ENCODE measurements at places on chromosomes 16 and 17.
A peak's percentile ranks its signal among the peaks of the same experiment; 100 is the strongest.

- no peak for DNase-seq
Measured at GRCh38 chr16:5011637-5012036, 22.1 kb downstream of the NAGPA start.

- no peak for DNase-seq
Measured at GRCh38 chr16:85754413-85754812, 3.5 kb upstream of the C16orf74 start.

DNA sequence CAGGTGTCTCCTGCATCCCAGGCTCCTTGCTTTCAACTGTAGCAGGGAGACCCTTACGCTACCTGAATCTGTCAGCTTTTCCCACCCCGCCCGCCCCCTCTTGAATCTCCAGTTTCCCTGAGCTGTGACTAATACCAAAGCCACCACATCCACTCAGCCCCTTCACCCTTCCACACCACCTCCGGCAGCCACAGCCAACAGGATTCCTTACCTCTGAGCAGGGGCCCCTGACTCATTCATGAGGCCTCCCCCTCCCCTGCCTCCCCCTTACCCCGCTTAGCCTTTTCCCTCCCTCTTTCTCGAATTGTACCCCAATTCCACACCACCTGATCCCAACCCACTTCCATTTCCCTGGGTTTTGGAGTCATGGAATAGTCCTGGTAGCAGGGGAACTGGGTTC, 2.3 kb downstream of the STX1B start:
- no peak for DNase-seq

- no peak for DNase-seq
Measured at GRCh38 chr17:35617505-35617904, 30.4 kb downstream of the AP2B1 start.

DNA sequence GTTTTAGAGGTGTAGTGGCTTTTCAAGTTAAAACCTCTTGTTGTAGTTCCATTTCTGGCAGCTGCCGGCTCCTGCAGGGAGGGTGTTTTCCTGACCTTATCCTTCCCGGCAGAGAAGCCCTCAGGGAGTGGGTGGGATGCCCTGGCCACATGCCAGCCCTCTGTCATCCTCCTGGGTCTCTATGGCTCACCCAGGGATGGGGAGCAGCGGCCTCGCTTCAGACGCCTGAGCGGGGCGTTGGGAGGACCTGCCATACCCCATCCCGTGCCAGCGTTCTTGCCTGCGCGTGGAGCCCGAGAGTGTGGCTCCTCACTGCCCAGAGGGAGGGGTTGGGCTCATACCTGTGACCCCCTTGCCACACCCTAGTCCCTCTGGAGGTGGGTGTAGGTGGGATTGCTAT, 11.9 kb downstream of the KCNJ12 start:
- DNase-seq: no peak

- peak; percentile 51 for DNase-seq
Measured at GRCh38 chr17:57987581-57988300, at the start of gene VEZF1. Gene VEZF1 (minus strand): TSS chr17:57988254. CDS start chr17:57988111, 143 bp downstream.

- DNase-seq: no peak
Measured at GRCh38 chr16:86587487-86587886, 9.1 kb downstream of the FOXL1 start.

GRCh38 chr16:89397331-89397861, 93.0 kb downstream of the ANKRD11 start:
- no peak for DNase-seq

DNA sequence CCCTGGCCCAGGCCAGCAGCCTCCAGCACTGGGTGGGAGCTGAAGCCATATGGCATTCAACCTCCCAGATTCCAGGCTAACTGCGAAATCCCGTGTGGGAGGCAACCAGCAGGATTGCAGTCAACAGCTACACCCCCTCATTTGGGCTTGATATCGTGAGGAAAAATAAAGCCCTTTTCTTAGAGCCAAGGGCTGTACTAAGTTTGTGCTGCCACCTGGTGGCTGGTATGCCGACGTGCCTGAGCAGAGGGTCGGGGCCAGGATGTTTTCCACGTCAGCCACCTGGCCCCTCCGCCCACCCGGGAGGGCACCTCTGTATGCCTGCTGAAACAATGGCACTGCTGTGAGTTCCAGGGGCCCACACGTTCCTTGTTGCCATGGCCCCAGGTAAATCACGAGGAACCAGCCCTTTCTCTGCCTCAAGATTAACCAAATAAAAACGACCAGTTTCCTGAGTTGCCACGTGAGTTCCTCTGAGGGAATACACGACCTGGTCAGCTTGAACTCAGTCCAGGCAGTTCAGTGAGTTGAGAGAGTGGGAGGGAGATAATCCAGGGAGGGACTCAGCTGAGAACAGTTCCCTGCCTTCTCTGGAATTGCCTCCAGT, 9.0 kb downstream of the TMEM98 start:
- peak; percentile 42 for DNase-seq

- no peak for DNase-seq
Measured at GRCh38 chr16:3637371-3637923, 17.0 kb upstream of the DNASE1 start.

- no peak for DNase-seq
Measured at GRCh38 chr17:38579934-38580333, 25.8 kb downstream of the SRCIN1 start.

DNA sequence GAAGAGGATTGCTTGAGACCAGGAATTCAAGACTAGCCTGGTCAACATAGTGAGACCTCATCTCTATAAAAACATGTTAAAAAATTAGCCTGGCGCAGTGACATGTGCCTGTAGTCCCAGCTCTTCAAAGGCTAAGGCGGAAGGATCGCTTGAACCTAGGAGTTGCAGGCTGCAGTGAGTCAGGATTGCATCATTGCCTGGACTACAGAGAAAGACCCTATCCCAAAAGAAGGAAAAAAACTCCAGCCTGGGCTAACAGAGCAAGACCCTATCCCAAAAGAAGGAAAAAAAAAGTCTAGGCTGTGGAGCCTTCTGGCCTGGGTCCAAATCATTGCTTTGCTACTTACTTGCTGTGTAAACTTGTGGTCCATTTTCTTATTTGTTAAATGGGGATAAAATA, 4.9 kb downstream of the CCP110 start:
- DNase-seq: no peak

- DNase-seq: no peak
Measured at GRCh38 chr16:14148016-14148415, 76.9 kb downstream of the MRTFB start.

- no peak for DNase-seq
Measured at GRCh38 chr17:29593591-29594518, 923 bp downstream of the ANKRD13B start.

DNA sequence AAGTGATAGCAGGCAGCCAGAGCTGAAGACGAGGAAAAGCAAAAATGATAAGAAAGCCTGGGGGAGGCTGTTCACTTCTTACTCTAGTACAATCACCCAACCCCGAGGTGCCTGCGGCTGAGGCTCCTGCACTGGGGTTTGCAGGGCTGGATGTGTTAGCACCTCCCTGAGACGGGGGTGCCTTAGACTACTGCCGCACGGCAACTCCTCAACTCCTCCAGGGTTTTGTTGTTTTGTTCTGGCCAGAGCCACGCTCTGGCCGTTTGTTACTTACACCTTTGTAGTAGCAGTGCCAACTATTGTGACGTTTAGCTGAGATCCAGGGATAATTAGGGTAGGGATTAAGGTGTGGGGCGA, 51.5 kb downstream of the LDHD start:
- no peak for DNase-seq

DNA sequence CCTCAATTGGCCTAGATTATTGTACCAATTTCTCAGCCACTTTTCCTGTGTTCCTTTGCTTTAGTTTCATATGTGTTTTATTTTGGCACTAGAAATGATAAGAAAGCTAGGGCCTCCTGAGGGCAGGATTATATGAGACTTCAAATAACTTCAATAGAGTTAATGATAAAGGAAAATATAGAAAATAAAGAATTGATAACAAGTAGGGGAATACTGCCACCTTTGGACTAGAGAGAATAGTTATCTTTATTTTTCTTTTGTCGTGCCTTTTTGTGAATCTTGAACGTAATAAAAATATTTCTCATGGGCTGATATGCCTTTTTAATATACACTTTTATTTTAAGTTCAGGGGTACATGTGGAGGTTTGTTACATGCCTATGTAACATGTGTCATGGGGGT, 29.3 kb upstream of the RBL2 start:
- no peak for DNase-seq

DNA sequence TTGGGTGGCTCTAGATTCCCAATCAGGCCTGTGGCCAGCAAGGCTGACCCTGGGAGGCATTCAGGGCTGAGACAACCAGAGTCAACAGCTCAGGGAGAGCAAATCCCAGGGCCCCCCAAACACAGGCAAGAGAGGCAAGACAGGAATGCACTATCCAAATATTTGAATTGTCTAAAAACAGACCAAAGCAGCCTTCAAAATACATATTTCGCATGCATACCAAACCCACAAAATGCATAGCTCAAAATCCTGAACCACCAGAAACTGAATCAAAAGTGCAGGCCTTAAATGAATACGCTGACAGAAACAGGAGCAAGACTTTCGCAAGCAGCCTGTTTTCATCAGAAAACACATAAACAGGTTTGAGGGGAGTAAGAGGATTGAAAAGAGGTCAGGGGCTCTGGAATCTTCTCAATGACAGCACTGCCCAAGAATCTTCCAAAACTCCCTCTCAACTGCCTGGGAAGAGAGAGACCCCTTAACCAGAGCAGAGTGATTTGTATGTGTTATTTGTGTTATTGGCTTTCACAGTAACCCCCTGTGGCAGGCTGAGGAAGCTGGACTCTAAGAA, 213.6 kb upstream of the CDH5 start:
- DNase-seq: no peak

GRCh38 chr17:42160531-42160910, 5.7 kb upstream of the RAB5C start:
- DNase-seq: no peak

DNA sequence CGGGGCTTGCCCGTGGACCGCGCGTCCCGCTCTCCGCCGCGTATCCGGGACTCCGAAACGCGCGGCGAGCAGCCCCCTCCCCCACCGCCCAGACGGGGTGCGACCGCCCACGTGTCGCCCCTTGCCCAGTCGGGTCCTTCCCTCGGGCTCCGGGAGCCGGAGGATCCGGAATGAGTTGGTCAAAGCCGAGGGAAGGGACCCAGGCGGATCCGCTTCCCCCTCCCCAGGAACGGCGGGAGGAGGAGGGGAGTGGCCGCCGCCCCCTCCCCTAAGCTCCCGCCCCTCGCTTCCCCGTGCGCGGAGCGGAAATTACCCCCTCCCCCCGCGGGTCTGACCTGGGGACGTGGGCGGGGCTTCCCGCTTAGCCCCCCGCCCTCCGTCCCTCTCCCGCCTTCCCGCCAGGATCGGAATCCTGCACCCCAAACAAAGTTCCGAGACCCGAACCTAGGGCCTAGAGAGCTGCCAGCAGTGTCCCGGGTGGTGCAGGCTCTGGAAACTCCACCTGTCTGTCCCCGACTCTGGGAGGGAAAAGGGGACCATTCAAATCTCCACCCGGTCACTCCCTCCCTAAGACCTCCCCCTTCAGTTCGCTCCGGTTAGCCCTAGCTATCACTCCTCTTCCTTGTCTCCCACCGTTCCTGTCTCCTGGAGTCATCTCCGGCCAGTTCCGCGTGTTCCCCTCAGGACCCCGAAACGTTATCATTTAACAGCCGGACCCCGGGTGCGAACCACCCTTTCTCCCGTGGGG, 1.0 kb upstream of the IGF2BP1 start:
- DNase-seq: no peak

DNA sequence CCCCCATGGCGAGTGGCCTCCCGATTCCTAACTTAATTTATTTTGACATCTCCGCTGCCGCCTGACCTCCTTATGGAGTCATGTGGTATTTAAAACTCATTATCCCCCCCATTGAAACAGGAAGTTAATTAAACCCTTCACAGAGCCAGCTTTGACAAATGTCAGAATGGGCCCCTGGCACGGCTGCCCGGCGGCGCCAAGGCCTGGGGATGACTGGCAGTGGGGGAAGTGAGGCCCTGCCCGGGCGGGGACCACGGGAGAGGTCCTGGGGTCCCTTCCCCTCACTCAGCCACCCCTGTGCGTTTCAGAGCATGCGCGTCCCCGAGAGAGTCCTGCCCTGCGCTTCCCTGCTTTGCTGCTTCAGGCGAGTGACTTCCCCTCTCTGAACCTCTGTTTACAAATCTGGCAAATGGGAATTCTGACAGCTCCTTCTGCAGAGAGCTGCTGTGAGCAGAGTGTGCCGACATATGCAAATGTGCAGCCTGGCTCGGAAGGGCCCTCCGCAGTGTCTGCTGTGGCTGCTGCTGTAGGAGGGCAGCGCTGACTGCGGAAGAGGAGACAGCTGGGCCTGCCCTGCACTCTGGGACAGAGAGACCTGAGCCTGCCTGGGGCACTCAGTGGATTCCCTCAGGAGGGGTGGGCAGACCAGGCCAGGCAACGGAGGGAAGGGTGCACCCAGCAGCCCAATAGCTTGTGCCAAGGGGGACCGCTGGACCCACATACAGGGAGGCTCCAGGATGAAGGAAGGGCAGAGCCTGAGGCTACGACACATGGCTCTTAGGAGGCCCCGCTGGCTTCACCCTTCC, 4.4 kb upstream of the ZFPM1 start:
- DNase-seq: no peak

- no peak for DNase-seq
Measured at GRCh38 chr17:32625971-32626370, 139.2 kb downstream of the CDK5R1 start.

- DNase-seq: no peak
Measured at GRCh38 chr17:41024697-41025096, 2.3 kb downstream of the KRTAP1-5 start.

GRCh38 chr16:69822174-69822935, 60.2 kb downstream of the WWP2 start:
- DNase-seq: no peak

DNA sequence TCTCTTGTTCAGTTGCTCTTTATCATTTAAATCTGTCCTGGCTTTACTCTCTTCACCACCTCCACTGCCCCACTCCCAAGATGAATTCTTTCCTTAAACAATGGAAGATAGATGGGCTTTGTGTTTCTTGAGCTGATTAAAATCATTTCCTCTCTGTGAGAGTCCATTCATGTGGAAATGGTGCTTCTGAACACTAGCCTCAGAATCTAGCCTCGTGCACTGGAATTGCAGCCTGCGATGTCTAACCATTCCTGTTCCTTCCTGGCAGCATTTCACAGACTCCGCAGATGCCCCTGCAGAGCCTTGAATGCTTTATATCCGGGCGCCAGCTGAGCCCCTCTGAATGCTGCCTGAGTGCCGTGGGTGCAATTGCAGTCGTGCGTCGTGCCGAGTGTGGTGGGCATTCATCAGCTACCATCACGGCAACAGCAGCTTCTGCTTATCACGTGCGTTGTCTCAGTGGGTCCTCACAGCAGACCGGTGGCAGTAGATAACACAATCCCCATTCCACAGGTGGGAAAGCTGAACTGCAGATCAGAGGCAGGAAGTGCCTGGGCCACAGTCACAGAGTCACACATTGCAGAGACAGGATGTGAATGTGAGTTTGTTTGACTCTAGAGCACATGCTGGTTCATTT, 172.8 kb upstream of the WSCD1 start:
- DNase-seq: no peak

All from stimulated activated CD8-positive, alpha-beta memory T cell treated with anti-CD3 and anti-CD28 coated beads, Interleukin-7, amount 100 ng/mL, for 1 hour (primary cell).